ENCODE measurements at places on chromosomes 11 and 22. TPM values are rescaled to one million over a fixed set of nuclear protein-coding genes. Genes with fewer than 3 reads are reported as not detected.

Gene IFTAP
- 56.5 TPM for total RNA-seq

Gene POTEH
- not detected for total RNA-seq

Gene MEI1
- total RNA-seq, result 1.5 TPM

Gene POU2AF2
- total RNA-seq, result not detected

Gene SCN4B
- 12.5 TPM for total RNA-seq

Gene TREH
- total RNA-seq, result not detected

Gene APOL5
- 0.39 TPM for total RNA-seq

Gene RAG1
- 1.3 TPM for total RNA-seq

Gene AMBRA1
- total RNA-seq, result 21.3 TPM

Gene SHANK2
- total RNA-seq, result 21.4 TPM

GRCh38 chr11:115214644-115215234, 289.5 kb downstream of the CADM1 start:
- H3K27ac ChIP-seq, result no peak overlapping the region
- no peak for DNase-seq
- no peaks in the 10 kb centered on the region for H3K36me3 ChIP-seq
- no peak overlapping the region for H3K4me3 ChIP-seq
- H3K4me1 ChIP-seq, result peaks cover 3% of the 10 kb centered on the region

- no peak for DNase-seq
- H3K27me3 ChIP-seq, result no peaks in the 10 kb centered on the region
- no peak overlapping the region for H3K4me3 ChIP-seq
- H3K27ac ChIP-seq, result no peak overlapping the region
Observed at GRCh38 chr11:12785901-12786300, 111.7 kb downstream of the TEAD1 start.

DNA sequence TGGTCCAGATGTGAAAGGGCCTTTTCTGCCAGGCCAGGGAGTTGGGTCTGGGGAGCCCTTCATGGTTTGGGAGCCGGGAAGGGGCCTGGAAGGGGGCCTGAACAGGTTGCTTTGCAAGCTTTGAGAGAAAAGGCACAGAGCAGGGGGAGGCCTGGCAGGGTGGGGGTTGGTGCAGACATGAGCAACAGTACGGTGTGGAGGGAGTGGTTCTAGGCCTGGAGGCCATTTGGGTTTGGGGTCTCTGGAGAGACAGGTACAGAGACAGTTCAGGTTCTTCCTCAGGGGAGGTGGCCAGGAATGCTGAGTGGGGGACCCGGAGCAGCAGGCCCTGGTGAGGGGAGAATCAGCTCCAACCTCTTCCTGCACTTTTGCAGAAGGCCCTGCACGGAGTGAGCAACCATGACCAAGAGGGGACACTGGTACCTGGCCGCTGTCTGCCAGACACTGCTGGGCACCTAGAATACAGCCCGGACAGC, 1.4 kb downstream of the KDELR3 start:
- no peak overlapping the region for H3K27ac ChIP-seq
- DNase-seq, result no peak

DNA sequence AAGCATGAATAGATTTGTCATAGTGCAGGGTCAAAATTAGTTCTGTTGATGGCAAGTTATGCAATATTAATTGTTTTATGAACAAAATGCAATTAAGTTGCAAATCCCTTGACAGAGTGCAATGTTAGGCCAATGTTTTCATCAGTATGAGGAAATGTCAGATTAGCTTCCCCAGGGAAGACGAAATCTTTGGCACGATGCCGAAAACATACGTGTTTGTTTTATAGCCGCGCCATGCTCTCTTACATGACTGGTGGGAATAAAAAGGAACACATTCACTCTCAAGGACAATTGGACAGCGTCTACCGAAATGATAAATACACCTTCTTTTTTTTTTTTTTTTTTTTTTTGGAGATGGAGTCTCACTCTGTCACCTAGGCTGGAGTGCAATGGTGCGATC, 27.0 kb downstream of the MFNG start:
- H3K27ac ChIP-seq, result no peak overlapping the region
- no peak overlapping the region for H3K4me3 ChIP-seq
- peak; percentile 71 for DNase-seq
- peaks cover 38% of the 10 kb centered on the region for H3K4me1 ChIP-seq
- H3K27me3 ChIP-seq, result peaks cover 2% of the 10 kb centered on the region
- no peaks in the 10 kb centered on the region for H3K36me3 ChIP-seq

- H3K4me3 ChIP-seq, result no peak overlapping the region
- H3K27me3 ChIP-seq, result peaks cover under 1% of the 10 kb centered on the region
- H3K27ac ChIP-seq, result no peak overlapping the region
- H3K4me1 ChIP-seq, result peaks cover 23% of the 10 kb centered on the region
- no peak for DNase-seq
Observed at GRCh38 chr11:119153049-119153818, 4.4 kb downstream of the ABCG4 start.

- no peaks in the 10 kb centered on the region for H3K27me3 ChIP-seq
- no peak overlapping the region for H3K27ac ChIP-seq
- H3K36me3 ChIP-seq, result no peaks in the 10 kb centered on the region
- no peak overlapping the region for H3K4me3 ChIP-seq
- H3K4me1 ChIP-seq, result no peaks in the 10 kb centered on the region
Observed at GRCh38 chr11:101063706-101064105, 65.9 kb downstream of the PGR start.

DNA sequence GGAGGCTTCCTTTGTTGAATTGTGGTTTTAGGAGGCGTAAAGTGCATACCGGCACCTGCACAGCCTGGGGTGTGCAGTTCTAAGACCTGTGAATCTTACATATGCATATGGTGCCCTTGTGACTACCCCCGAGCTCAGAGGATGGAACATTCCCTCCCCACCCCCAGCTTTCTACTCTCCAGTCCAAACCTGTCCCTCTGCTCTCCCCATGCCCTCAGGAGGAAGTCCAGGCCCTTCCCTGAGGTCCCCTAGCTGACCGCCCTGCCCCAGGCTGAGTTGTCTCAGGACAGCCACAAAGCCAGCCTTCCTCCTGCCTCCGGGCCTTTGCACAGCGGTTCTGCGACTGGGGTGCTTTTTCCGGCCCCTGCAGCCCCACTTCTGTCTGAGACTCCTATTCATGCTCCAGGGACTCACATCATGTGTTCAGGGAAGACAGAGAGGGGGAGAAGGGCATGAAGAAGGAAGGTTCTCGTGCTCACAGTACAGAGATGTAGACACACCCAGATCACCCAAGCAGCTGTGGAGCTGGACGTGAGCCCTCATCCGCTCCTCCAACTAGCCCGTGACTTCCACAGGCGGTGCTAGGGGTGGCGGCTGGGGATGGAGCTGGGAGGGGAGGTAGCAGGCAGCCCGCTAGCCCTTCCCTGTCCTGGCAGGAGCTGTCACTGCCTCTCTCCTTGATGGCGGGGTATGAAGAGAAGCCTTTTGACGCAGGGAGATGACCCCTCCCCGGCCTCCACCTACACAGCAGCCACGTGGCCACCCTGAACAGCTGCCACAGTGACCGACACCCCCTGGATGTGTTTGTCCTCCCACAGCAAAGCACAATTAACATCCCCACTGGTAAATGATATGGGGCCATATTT, 50.8 kb downstream of the FLRT1 start:
- no peak for DNase-seq
- no peak overlapping the region for H3K27ac ChIP-seq
- peaks cover 43% of the 10 kb centered on the region for H3K36me3 ChIP-seq

GRCh38 chr22:39219071-39220039, 25.4 kb downstream of the PDGFB start:
- H3K36me3 ChIP-seq, result peaks cover 8% of the 10 kb centered on the region
- no peak overlapping the region for H3K27ac ChIP-seq
- H3K27me3 ChIP-seq, result no peaks in the 10 kb centered on the region
- H3K4me1 ChIP-seq, result no peaks in the 10 kb centered on the region
- DNase-seq, result no peak

- no peak overlapping the region for H3K27ac ChIP-seq
- H3K4me3 ChIP-seq, result no peak overlapping the region
- H3K27me3 ChIP-seq, result no peaks in the 10 kb centered on the region
- no peaks in the 10 kb centered on the region for H3K36me3 ChIP-seq
- no peak for DNase-seq
Observed at GRCh38 chr11:132784441-132784840, 747.9 kb downstream of the OPCML start.

GRCh38 chr11:19380375-19380774, 139.6 kb upstream of the E2F8 start:
- H3K27ac ChIP-seq, result no peak overlapping the region
- DNase-seq, result no peak

DNA sequence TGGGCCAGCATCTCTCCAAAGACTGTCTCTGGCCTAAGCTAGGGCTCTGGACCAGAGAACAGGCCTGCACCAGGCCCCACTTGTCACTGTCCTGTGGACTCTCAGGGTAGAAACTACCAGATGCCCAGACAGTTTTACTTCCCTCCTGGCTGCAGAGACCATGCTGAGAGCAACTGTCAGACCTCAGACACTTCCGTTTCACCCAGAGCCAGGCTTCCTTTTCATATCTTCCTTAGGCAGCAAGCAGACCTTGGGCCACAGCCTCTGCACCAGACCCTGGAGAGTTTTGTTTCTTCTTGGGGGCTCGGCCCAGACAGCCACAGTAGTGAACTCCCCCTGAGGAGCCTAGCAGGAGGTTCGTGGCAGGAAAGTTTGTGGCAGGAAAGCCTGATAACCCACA, 12.1 kb upstream of the FCHSD2 start:
- peaks cover 3% of the 10 kb centered on the region for H3K4me1 ChIP-seq
- H3K4me3 ChIP-seq, result no peak overlapping the region
- no peak for DNase-seq
- no peak overlapping the region for H3K27ac ChIP-seq

GRCh38 chr22:24335496-24335895, 64.9 kb downstream of the SPECC1L start:
- H3K4me3 ChIP-seq, result no peak overlapping the region
- peak; percentile 15 for DNase-seq
- peaks cover 11% of the 10 kb centered on the region for H3K4me1 ChIP-seq
- H3K27ac ChIP-seq, result no peak overlapping the region
- peaks cover 17% of the 10 kb centered on the region for H3K36me3 ChIP-seq

DNA sequence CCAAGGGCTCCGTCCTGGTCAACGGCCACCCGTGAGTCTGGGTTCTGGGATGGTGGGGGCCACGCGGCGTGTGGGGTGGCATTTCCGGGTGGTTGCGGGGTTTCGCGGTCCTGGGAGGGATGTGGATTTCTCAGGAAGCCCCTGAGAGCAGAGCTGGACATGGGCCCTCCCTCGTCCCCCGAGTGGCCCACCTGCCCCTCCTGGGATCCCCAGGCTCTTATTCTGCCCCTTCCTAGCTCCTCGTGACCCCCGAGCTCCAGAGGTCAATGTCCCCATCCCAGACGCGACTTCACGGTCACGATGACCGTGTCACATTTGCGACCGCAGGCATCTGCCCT, 4.4 kb downstream of the MUC5AC start:
- no peak for DNase-seq
- no peak overlapping the region for H3K4me3 ChIP-seq

DNA sequence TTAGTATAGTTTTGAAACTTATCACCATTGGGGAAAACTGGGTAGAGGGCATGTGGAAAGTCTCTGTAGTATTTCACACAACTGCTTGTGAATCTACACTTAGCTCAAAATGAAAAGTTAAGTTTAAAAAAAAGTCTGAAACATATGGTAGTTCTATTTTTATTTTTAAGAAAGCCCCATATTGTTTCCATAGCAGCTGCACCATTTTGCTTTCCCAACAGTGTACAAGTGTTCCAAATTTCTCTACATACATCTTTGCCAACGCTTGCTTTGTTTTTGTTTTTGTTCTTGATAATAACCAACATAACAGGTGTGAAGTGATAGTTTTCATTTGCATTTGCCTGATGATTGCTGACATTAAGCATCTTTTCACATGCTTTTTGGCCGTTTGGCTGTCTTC, 445.2 kb downstream of the FAM181B start:
- no peaks in the 10 kb centered on the region for H3K4me1 ChIP-seq
- no peak for DNase-seq
- H3K27ac ChIP-seq, result no peak overlapping the region
- H3K27me3 ChIP-seq, result no peaks in the 10 kb centered on the region
- H3K36me3 ChIP-seq, result no peaks in the 10 kb centered on the region
